Esophagus muscularis mucosa (tissue), 4 donors: ENCODE measurements at places on chromosomes 5 and 9.

DNA sequence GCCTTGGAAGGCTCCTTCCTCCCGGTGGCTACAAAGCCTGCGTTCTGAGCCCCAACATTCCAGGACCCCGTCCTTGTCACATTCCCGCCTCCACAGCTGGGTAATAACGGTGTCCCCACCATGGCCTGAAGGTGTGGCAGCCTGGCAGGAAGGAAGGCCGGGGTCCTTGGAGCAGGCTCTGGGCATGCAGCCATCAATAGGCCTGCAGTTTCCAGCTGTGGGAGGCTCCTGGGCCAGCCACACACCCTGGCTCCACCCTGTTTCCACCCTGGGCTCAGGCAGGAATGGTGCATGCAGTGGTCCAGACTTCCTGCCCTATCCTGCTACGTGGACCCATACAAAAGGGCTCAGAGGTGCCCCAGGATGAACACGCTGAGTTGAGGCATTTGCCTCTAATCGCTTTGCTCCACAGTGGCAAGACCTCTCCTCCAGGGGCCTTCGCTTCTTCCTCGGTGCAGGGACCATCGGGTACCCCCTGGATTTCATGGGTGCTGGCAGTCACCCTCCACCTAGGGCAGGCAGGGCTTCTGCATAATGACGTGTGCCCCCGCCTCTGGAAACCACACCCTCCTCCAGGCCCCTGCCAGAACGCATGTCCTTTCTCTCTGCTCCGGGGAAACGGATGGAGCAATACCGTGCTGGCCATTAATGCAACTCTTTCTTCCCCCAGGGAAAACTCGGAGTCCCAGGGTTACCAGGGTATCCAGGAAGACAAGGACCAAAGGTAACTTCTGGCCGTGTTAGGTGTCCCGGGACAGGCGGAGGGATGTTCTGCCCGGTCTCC lies 95.1 kb upstream of the FCN2 start:
- DNase-seq, result no peak

GRCh38 chr9:8821910-8822666 lies 1022.5 kb upstream of the DMAC1 start:
- no peak for DNase-seq

DNA sequence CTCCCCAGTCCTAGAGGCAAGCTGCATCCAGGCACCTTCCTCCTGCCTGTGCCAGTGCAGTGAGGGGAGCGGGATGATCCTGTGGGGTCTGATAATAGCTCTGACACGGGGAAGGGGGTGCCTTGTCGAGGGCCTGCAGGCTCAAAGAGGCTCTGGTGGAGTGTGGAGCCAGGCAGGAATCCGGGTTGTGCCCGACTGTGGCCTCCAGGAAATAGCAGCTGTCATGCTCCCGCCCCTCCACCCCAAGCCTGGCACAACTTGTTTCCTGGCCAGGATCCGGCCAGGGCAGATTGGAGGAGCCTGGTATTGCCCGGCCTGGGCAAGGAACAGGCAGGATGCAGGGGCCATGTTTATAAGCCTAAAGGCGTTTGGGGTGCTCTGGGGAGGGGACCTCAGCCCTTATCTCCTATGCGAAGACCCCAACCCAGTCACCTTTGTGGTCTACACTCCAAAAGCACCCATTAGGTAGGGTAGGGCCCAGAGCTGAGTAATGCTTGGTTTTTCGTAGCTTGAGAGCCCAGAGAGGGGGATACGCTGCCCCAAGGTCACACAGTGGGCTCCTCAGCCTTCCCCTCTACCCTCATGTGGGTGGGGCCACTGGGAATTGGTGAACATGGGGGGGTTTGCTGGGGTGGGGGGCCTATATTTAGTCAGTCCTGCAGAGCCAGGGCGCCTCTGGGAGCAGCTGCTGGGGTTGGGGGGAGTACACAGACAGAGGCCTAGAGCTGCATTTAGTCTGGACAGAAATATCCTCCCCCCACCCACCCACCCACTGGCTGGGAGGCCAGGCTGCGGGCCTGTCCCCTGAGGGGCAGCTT lies 12.2 kb downstream of the CXXC5 start:
- no peak for DNase-seq

DNA sequence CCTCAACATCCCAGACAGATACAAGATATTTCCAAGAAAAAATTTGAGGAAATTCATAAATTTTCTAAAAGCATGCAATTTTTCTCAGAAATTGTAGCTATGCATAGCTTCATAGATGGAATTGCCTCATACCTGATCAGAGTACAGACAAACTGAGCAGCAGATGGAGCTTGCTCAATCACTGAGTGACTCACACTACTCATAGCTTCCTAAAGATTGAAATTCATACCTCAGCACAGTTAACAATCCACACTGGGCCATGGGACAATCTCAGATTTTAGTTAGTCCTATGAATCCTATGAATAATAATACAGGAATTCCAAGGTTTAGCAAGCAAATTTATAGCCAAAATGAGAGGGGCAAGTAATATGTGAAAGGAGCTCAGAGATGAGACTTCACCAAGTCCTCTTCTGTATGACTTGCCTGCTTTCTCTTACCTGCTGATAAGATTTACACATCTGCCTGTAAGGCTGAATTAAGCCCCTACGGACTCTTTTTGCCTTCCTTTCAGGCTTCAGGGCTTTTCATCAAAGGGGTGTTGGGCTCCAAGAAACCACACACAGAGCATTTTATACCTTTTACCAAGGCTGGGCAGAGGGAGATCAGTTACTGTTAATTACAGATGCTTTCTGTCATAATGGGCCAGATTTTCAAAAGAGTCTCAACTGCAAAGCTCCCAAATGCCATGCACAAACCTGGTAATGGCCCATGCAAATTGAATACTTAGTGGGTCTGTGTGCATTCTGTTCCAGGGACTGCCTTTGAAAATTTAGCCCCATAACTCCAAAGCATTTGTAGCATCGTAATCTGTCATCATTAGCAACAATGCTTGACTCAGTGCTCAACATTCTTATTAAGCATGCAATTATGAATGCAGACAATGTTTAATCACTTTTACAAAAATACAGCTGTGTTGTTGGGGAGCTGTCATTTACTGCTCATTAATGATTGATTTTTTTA lies 439.3 kb downstream of the DTWD2 start:
- no peak for DNase-seq

- DNase-seq, result no peak
Measured at GRCh38 chr9:111051400-111051799, 13.1 kb upstream of the LPAR1 start.

- no peak for DNase-seq
Measured at GRCh38 chr5:72537166-72537565, 30.0 kb upstream of the ZNF366 start.

- DNase-seq, result no peak
Measured at GRCh38 chr5:37840053-37841034, 503 bp upstream of the GDNF start.

DNA sequence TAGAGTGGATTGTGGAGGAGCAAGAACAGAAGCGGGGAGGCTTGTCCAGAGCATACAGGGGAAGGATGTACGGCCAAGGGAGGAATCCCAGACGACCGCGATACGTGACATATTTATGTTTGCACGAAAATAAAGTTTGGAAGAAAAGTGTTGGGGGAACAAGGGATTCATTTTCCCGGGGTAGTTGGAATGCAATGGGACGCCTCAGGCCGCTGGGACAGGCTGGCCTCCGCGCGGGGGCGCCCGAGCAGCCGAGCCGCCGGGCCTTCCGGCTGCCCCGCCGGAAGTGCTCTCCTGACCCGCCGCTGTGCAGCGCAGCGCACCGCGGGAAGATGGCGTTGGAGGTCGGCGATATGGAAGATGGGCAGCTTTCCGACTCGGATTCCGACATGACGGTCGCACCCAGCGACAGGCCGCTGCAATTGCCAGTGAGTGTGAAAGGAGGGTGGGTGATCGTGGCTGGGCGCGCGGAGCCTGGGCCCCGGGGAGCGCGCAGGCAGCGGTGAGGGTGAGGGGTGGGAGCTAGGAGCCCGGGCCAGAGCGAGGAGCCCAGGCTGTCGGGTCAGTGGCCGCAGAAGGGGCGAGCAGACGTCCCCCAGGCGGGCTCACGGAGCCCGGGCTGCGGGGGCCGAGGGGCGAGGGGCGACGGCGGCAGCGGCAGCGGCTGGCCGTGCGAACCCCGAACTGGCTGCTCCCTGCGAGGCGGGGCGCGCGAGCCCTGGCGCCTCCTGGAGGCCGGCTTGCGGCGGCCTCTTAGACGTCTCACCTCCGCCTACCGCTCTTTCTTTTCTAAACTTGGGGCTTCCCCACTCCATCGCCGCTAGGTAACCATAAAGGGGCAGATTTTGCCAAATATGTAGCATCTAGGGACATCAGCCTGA lies at the start of gene PHAX:
TSS of gene PHAX (plus strand) at position 317 of the 881 bp plus-strand sequence. CDS start at position 333, 16 bp downstream.
- no peak for DNase-seq

DNA sequence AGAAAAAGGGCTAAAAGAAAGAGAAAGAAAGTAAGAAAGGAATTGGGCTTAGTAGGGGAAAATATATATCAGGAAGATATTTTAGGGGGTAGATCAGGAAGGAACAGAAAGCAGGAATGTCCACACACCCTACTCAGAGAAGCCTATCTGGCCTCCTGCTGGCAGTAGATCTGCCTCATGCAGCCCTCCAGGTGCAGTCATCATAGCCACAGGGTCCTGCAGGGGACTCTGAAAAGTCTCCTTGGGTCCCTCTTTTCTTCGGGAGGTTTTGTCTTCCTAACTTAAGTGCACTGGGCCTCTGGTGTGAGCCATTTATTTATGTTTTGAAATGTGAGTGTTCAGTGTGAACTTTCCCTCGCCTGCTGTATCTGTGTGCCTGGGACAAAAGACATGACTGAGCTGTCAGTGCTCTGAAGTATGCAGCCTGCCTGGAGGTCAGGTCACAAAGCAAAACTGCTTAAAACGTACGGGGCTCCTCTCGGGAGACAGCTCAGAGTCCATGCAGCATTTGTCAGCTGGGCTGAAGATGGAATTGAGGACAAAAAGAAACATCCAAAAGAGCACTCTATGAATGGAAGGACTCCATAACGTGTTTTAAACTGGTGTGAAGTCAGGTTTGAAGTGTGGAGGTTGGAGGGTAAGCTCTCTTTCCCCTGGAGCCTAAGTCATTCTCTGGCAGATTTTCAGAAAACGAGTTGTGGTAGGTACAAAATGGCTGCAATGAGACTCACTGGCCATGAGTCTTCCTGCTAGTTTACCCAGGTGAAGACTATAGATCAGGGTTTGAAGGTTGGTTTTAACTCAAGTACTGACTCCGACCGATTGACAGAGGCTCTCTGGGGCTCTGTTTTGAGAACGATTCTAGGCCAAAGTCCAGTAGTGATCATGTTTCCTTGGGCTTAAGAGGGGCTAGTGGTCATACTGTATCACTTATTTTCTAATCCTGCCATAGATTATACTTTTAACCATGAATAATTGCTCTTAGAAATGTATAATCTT lies 151.8 kb upstream of the GDNF start:
- no peak for DNase-seq

DNA sequence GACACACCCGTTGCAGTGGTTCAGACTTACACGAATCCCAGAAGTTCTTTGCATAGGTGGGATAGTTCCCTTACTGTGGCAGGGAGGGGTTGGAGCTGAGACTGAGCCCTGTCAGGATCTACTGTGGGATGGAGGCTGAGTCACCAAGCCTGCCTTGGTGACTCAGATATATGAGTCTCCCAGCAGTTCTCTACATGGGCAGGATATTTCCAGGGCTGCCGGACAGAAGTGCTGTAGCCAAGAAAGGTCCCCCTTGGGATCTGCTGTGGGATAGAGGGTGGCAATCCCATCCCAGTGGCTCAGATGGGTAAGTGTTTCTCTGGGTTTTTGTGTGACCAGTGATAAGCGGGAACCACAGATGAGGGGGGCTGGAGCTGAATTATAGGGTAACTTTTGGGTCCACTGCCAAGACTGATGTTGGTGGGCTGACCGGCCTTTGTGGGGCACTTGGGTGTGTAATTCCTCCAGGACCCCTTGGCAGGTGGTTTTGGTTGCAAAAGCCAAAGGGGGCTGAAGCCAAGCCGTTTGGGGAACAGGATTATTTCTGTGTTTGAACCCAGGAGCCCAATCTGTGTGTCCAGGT lies 18.7 kb downstream of the XRCC4 start:
- no peak for DNase-seq

GRCh38 chr5:114977979-114978573 lies 191.6 kb downstream of the TRIM36 start:
- DNase-seq, result no peak
